ENCODE measurements at places on chromosomes 13 and 19. TPM values are rescaled to one million over a fixed set of nuclear protein-coding genes. Genes with fewer than 3 reads are reported as not detected.

DNA sequence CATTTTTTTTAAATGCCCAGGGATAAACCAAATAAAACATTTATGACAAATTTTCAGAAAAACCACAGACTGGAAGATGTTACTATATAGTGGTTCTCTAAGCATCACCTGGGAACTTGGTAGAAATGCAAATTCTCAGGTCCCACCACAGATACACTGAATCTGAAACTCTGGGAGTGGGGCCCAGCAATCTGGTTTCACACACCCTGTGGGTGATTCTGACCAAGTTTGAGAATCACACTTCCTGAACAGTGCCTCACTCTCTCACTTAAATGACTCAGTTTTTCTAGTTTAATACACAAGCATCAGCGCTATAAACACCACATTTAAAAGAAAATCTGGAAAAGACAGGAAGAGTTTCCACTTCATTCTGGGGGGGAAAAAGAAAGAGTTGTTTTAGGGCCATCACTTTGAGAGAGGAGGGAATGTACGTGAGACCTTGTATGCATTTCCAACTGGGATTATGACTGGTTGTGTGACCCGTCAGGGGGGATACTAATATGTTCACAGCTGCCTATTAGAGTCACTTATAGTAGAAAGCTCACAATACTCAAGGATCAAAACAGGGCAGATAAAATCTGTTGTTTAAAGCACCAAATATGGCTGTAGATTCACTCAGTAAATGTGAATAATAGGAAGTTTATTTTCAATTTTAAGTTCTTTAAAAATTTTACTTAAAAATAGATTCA lies 567.7 kb downstream of the GPC6 start:
- DNase-seq, result no peak

The RAP2A gene
- not detected for polyA plus RNA-seq

DNA sequence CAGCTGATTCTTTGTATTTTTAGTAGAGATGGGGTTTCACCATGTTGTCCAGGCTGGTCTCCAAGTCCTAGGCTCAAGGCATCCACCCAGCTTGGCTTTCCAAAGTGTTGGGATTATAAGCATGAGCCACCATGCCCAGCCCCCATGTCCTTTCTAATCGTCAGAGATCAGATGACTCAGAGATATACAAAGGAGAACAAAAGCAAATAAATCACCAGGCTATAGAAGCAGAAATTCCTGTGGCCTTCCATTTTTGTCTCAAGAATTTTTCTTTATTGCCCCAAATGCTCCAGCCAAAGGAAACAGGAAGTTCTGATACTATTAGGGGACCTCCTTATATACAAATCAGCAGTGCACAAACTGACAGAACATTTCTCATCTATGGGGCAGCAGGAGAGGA lies 207.8 kb downstream of the RFC3 start:
- DNase-seq, result no peak

- no peak for DNase-seq
Measured at GRCh38 chr19:42079886-42080763, 4.2 kb downstream of the ZNF574 start.

- DNase-seq, result peak; percentile 20
Measured at GRCh38 chr13:39051157-39051556, 12.9 kb downstream of the NHLRC3 start.

- no peak for DNase-seq
Measured at GRCh38 chr19:41883463-41883820, 458 bp downstream of the ARHGEF1 start.

The SMIM24 gene
- 0.70 TPM for polyA plus RNA-seq

GRCh38 chr13:97491452-97491851 lies 57.5 kb downstream of the RAP2A start:
- DNase-seq, result no peak

DNA sequence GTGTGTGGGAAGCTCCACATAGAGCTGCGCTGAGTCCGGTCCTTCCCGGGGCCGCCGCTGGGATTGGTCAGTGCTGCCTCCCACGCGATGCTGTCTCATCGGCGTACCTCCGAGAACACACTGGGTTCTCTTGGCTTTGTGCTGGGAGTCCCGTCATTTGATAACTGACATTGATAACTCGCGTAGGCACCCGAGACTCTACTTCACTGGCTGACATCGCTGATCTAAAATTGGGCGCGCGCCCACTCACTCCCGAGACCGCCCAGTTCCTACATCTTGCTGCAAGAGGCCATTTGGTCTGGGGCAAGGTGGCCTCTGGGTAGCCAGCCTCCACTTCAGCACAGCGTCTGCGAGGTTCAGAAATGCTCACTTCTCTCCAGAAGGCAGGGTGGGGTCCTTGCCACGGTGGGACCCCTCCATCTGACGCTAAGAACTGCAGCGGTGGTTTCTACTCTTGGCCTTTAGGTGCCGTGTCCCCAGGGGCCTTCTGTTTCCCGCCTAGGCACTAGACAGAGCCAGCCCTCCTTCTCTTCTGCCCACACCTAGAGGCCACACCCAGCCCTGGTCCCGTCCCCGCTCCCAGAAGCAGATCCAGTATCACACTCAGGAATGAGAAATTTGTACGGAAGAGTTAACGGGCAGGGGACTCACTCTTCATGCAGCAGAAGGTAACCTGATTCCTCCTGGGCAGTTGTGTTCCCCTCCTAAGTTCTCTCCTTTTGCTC lies 40.7 kb upstream of the ATP11A start:
- DNase-seq, result no peak

The BIVM gene
- 24.6 TPM for polyA plus RNA-seq

GRCh38 chr19:5826531-5827341 lies 12.8 kb downstream of the FUT6 start:
- DNase-seq, result no peak

The CGB1 gene
- not detected for polyA plus RNA-seq

DNA sequence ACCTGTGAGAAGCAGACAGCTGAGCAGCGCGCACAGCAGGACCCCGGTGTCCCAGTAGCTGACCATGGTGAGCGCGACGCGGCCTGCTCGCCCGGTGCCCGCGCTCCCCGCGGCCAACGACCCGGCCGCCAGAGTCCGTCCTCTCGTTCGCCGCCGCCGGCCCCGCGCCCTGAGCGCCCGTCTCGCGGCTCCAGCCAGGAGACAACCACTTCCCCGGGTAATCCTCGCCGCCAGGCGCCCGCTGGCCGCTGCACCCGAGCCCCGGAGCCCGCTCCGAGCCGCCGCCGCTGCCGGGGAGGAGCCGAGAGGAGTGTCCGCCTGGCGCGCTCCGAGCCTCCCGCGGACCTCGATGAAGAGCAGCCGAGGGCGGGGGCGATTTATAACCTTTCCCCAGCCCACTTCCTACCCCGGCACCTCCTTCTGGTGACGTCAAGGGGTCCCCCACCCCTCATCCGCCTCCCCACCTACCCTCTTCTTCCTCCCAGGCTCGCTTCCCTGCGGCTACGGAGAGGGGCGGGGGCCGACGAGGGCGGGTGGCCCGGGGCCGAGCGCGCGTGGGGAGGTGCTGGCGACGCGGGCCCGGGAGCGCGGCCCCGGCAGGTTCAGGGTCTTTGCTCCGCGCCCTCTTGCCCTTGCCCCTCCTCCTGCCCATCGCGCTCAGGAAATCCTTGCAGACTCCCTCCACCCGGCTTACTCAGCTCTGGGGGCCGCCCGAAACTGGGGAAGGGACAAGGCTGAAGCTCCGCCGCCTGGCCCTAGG lies at the start of gene FLT1:
TSS of gene FLT1 (minus strand) at position 351 of the 760 bp plus-strand sequence. CDS start at position 66, 285 bp downstream.
- peak; percentile 49 for DNase-seq

DNA sequence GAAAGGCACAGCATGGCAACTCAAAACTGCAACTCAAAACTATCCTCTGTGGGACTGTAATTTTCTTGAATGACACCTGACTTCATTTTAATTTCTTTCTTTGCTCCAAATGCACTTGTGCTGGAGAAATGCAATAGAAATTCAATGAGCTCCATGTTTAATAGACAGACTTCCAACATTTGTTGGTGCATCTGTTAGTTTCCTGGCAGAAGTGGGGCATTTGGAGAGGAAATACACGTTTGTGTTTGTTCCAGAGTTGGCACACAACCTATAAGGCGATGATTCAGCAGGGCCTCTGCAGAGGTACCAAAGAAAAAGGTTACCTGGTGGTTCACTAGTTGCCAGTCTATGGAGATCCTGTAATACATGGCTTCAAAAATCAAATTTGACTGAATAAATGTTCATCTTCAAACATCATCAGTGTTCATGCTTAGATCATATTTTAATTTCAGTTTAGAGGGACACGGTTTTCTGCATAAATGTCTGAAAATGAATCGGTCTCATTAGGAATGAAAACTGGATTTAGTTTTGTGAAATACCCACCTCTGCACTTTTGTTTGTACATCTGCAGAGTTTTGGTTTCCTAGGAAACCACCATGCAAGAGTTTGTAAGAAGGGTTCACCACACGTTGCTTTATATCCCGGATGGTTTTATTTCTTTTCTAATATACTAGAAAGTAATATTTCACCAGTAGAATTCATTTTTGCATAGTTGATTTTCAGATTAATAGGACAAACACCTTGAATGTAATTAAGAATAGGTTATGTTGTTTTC lies 21.8 kb upstream of the OBI1 start:
- DNase-seq, result no peak

GRCh38 chr13:34757441-34757840 lies 184.6 kb upstream of the NBEA start:
- DNase-seq, result no peak

DNA sequence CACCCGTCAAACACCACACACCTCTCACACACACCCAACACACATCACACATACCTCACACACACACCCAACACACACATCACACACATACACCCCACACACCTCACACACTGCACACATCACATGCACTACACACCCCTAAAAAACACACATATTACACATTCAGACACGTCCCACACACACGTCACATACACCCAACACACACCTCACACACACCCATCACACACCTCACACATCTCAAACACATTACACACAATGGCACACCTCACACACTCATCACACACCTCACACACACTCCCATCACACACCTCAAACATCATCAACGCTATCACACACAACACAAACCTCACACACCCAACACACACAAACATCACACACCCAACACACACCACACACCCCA lies 133.1 kb downstream of the CRYL1 start:
- DNase-seq, result no peak

GRCh38 chr13:95154413-95154886 lies 146.8 kb downstream of the ABCC4 start:
- DNase-seq, result no peak

- no peak for DNase-seq
Measured at GRCh38 chr13:88429862-88430261, 758.7 kb downstream of the SLITRK5 start.

The IGFLR1 gene
- not detected for polyA plus RNA-seq

The LILRA1 gene
- polyA plus RNA-seq, result 0.33 TPM

The PCID2 gene
- polyA plus RNA-seq, result 55.2 TPM

GRCh38 chr19:51799034-51799773 lies 4.2 kb downstream of the FPR3 start:
- DNase-seq, result peak; percentile 69

DNA sequence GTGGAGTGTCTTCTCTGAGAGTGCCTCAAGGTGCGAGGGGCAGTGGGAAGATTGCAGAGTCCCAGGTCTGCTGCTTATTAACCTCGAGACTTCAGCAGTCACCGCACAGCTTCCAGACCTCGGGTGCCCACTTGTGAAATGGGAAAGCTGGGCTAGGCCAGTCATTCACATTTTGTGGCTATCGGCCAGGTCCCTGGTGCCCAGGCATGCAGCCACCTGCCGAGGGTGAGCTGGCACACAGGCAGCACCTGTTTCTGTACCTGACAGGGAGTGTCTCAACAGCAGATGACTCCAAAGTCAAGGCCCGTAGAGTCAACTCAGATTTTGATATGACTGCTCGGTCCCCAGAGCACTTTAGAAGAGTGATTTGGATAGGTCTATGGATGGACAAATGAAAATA lies 21.9 kb downstream of the UQCRFS1 start:
- DNase-seq, result no peak

The SELENOV gene
- polyA plus RNA-seq, result not detected

GRCh38 chr19:4343370-4344307 lies at the start of gene MPND:
TSS of gene MPND (plus strand) at chr19:4343562. CDS start at chr19:4343594, 32 bp downstream.
- peak; percentile 93 for DNase-seq

The ADGRE2 gene
- polyA plus RNA-seq, result 1.2 TPM

- DNase-seq, result no peak
Measured at GRCh38 chr19:10701955-10702525, 801 bp downstream of the QTRT1 start.

- DNase-seq, result no peak
Measured at GRCh38 chr19:43806848-43807247, 4.6 kb upstream of the LYPD5 start.

DNA sequence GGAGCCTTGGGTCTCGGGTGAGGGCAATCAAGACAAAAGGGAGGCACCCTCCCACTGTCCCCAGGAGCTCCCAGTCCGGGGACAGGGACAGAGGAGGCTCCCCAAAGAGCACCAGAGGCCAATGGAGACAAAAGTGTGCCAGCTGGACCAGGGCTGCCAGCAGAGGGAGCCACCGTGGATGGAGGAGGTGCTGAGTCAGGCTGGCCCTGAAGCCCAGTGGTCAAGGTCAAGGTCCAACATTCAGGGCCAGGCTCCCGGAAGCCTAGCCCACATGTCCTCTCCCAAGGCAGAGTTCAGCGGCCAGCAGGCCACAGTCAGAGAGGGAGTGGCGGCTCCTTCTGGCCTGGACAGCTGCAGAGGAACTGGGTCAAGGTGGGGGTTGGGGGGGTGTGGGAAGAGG lies 8.4 kb downstream of the COL5A3 start:
- DNase-seq, result no peak

- no peak for DNase-seq
Measured at GRCh38 chr13:72507416-72508199, 219.8 kb downstream of the MZT1 start.

DNA sequence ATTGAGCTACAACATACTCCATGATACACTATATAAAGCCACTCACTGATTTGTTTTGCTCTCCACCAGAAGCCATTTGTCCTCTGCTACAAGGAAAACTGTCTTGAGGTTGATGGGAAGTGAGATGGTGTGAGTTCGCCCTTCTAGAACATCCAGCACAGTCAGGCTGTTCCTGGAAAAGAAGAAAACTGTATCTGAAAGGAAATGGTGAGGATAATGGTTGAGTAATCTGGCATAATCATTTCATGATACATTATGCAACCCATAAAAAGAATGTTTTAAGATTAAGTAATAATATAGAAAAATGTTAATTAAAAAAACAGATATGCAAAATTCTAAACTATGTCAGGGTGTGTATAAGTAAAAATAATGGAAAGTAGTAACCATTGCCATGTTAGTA lies 233.9 kb downstream of the RGCC start:
- no peak for DNase-seq

- peak; percentile 55 for DNase-seq
Measured at GRCh38 chr13:39385621-39386231, 217.3 kb downstream of the LHFPL6 start.

The MYO1F gene
- 3.4 TPM for polyA plus RNA-seq

GRCh38 chr13:60654415-60654814 lies 257.4 kb downstream of the TDRD3 start:
- peak; percentile 24 for DNase-seq

GRCh38 chr19:34787059-34787824 lies 14.2 kb upstream of the ZNF599 start:
- DNase-seq, result no peak

DNA sequence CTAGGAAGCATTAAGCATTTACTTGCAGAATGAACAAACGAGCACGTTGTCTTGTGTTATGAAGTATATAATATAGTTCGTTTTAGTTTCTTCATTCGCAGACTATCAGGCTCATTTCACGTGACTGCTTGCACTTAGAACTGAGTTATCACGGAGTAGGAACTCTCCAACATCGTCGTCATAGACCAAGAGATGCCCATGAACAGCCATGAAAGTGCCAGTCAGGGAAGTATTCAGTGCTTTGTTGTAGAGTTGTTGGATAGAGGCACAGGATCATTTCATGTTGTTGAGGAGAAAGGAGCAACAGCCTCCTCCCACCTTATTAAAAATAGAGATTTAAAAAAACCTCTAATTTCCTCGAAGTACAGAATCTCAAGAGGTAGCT lies 977 bp upstream of the IL17D start:
- DNase-seq, result no peak

GRCh38 chr19:35157431-35157830 lies 2.9 kb downstream of the FXYD5 start:
- DNase-seq, result no peak
